ENCODE measurements at places on chromosomes 6 and 20. TPM values are rescaled to one million over a fixed set of nuclear protein-coding genes. Genes with fewer than 3 reads are reported as not detected.

GRCh38 chr6:63579937-63580703 lies 7.8 kb downstream of the LOC128125822 start:
- no peak for DNase-seq

The TRIM40 gene
- total RNA-seq = not detected

GRCh38 chr6:15888798-15889772 lies 226.3 kb upstream of the DTNBP1 start:
- DNase-seq = no peak

The ALDH5A1 gene
- 1.1 TPM for total RNA-seq

GRCh38 chr6:105836889-105837288 lies 249.2 kb upstream of the PRDM1 start:
- no peak for DNase-seq

The PSORS1C1 gene
- total RNA-seq = not detected

DNA sequence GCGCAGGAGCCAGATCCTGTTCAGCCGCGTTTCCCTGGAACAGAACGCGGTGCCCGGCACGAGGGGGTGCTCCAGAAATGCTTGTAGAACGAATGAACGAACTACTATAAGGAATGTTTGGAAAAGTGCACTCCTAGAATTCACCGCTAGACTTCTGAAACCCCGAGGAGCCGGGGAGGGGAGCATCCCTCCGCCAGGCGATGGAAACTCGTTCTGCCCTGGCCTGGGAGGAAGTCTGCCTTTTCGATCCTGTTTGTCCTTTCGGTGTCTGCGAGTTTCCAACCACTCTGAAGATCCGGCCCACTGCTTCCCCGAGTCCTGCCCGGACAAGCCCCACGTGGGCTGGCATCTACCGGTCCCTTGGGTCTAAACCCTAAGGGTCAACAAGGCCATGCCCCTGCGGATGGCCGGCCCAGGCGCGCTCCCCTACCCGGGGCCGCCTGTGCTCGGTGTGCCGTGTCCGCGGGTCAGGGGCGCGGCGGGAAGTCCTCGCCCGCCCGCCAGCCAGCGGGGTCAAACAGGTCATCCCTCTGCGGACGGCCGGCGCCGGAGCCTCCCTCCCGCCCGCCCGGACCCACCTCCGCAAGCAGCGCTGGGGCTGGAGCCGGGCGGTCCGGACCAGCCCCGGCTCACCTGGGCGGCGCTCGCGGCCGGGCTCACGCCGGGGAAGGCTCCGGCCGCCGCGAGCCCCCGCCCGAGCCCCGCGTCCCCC lies 526 bp downstream of the SULF2 start:
- peak; percentile 39 for DNase-seq

GRCh38 chr6:132275066-132275970 lies 126.0 kb downstream of the MOXD1 start:
- DNase-seq = no peak

DNA sequence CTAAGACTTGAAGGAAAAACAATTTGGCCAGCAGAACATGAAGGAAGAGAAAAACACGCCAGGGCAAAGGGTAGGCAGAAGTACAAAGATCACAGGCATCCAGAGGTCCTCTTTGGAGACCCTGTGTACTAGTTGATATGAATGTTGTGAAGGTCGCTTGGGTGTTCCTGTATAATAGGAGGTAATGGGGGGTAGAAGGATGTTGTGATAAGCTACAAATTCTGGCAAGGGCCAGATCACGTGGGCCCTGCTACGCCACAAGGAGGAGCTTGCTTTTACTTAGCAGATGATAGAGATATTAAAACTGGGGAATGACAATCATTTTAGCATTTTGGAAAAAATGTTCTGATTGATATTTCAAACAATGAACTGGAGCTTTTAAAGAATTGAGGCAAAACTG lies 878 bp upstream of the HLA-DMA start:
- no peak for DNase-seq

Data from MG63 (cell line).